AG08396 (cell line): ENCODE measurements at places on chromosomes 4 and X.
A peak's percentile ranks its signal among the peaks of the same experiment; 100 is the strongest.

DNA sequence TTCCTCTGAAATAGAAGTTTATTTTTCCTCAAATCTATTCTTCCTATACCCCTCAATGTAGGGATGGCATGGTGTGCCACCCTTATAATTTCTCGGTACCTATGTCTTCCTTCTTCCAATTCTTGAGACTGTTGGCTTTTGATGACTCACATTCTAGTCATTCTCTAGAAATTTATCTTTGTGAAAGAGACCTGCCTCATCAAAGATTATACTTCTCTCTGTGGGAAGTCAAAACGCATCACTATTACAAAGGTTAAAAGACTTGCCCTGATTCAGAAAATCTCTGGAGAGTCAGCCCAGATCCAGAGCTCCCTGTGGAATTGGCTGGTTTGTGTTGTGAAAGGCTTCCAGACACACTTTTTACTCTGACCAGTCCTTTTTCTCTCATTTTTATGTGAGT is 65.9 kb upstream of the FSTL5 start:
- no peak for DNase-seq

DNA sequence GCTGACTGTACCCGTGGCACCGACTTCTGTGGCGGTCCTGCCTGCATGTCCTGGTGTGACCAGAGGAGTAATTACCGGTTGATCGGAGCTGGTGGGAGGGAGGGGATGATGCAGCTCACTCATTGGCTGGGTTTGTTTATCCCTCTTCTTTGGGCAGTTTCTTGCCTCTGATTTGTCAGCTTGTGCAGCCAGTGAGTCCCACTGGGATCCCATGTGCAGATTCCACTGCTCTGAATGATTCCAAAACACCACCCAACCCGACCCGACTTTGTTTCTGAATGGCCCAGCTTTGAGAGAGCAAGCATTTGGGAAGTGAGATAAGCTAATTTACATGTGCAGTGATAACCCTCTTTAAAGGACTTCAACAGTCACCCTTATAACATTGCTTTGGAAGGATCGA is 13.8 kb downstream of the FHDC1 start:
- no peak for DNase-seq

DNA sequence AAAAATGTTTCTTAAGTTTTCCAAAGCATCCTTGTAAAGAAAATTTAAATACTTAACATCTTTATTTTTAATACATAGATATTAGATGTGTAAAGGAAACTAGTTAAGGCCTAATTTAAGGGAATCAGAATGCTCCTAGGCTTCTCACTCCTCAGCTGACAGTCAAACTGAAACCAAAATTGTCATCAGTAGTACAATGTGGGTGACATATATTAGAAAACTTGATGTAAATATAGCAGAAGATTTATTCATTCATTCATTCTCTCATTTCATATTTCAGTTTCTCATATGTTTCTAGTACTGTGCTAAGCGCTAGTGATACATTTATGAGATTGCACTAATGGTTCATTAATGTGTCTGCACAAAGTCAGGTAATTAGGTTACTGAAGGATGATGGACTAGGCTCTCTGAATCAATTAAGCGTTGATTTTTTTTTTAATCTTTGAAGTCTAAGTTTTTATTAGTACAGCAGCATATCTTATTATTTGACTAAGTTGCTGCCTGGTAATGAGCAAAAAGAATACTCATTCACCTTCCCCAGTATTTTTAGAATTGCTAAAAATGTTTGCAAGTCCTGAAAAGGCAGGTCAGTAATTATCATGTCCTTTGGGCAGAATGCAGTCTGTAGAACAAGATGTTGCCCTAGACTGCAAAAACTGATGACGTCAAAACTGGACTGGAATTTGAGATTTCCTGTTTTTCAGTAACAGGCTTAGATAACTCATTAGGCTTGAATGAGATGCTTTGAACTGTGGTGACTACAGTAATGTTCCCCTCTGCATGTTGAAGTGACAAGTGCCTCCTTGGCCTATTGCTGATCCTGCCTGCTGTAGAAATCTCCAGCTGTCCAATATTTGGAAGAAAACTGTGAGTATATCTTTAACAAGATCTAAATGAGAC is 128.7 kb downstream of the ARHGAP24 start:
- DNase-seq, result no peak

- DNase-seq, result no peak
Measured at GRCh38 chrX:69034451-69034850, 130.8 kb downstream of the PJA1 start.

GRCh38 chrX:79035421-79035820 is 90.2 kb downstream of the P2RY10 start:
- no peak for DNase-seq

- peak; percentile 39 for DNase-seq
Measured at GRCh38 chr4:1171311-1172227, 814 bp downstream of the SPON2 start.

- peak; percentile 46 for DNase-seq
Measured at GRCh38 chrX:133645977-133646718, 230.9 kb upstream of the GPC4 start.

DNA sequence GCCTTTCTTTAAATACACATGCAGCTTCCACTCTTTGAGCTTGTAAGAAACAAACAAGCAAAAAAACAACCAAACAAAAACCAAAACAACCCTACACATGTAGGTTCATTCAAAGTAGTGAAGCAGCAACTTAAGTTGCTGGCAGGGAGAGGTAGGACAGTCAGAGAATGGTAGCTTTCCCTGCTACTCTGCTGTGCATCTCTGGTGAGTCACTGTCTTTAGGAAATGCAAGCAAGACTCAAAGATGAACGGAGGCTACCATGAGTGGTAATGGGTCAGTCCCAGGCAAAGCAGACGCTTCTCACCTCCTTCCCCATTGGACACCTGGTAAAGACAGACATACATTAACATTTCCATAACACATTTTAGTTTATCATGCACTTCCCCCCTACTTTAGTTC is 43.2 kb downstream of the PGRMC2 start:
- no peak for DNase-seq
